ENCODE measurements at places on chromosomes 2 and 18. TPM values are rescaled to one million over a fixed set of nuclear protein-coding genes. Genes with fewer than 3 reads are reported as not detected.

MLPH gene
- polyA plus RNA-seq = 6.2 TPM

- no peak for DNase-seq
These were observed 251.2 kb downstream of the ZNF804A start for GRCh38 chr2:184849516-184849915.

SP140 gene
- polyA plus RNA-seq = 0.24 TPM

ZSWIM2 gene
- polyA plus RNA-seq = not detected

DNA sequence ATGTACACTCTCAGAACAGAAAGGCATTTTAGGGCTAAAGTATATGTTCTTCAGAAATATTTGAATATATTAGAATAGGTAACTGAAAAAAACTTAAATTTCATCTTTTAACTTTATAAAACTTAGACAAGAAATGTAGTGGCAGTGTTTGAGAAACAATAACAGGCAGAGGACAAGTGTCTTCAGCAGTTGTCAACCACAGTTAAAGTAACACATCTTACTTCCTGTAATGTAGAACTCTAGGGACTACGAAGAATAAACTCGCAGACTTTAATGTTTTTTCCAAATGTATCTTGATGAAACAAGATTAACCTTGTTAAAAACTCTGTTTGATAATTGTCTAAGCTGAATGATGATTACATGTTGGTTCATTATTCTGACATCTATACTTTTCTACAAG, 50.7 kb downstream of the RMDN2 start:
- DNase-seq = no peak

DNA sequence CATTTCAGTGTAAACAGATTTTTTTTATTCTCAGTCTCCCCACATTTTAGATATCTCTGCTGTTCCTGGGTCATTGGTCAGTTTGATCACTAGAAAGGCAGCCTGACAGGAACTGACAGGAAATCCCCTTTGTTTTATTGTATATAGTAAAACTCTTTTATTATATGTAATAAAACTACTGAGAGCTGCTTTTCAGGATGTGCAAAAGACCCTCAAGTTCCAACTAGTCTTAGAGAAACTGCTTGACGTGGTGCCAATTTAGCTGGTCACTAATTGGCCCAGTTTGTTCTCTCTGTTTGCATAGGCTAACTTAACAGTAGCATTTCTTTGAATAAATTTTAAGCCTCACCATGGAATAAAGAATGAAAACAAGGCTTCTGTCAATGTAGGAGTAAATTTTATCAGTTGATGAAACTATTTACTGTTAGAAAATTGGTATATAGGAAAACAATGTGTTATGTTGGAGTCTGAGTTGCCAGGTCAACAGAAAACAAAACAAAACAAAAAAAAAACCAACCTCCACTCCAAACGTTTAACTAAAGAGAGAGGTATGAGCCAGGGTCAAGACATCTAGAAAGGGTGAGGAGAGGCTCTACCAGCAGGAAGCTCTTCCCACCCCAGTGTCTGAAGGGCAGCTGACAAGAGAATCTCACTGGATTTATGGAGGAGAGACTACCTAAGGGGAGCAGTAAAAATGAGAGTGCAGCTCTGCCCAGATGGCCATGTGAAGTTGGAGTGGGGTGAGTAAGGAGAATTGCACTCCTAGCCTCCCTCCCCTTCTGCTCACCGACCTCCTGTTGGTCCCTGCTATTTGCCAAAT, 184.6 kb downstream of the ST6GAL2 start:
- peak; percentile 83 for DNase-seq

STARD6 gene
- 0.27 TPM for polyA plus RNA-seq

- DNase-seq = no peak
These were observed 213.5 kb downstream of the FSIP2 start for GRCh38 chr2:185952100-185952499.

- DNase-seq = no peak
These were observed 670.0 kb upstream of the PKDCC start for GRCh38 chr2:41377837-41378236.

DNA sequence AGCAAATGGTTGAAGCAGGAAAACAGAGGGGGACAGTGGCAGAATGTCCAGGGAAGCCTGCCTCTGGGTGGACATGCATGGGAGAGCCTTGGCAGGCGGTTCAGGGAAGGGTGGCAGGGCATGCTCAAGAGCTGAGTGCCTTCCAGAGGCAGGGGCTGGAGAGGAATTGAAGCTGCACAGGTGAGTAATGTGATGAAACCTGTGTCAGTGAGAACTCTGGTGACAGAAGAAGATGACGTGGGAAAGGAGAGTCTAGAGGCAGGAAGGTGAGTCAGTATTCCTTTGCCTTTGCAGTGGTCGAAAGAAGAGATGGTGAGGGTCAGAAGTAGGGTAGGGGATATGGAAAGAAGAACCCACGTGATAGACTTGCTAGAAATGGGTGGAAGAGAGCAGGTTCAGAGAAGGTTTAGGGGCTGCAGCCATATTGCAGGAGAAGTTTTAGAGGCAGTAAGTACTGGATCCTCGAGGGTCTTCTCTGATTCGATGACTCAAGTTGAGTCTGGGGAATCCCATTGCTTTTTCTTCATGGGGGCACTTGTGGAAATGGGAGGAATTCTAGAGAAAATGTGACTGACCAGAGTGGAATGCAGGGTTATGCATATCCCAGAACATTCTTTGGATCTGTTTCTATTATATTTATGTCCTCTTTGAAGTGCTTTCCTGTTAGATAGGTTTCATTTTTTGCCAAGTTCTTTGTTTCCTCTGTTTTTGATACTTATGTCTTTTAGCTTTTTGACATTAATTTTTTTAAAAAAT, 37.4 kb downstream of the TMEM87B start:
- DNase-seq = no peak

SERPINB4 gene
- 0.08 TPM for polyA plus RNA-seq

- DNase-seq = no peak
These were observed 57.7 kb downstream of the CD28 start for GRCh38 chr2:203763938-203764664.

RGPD3 gene
- polyA plus RNA-seq = 0.46 TPM

DNA sequence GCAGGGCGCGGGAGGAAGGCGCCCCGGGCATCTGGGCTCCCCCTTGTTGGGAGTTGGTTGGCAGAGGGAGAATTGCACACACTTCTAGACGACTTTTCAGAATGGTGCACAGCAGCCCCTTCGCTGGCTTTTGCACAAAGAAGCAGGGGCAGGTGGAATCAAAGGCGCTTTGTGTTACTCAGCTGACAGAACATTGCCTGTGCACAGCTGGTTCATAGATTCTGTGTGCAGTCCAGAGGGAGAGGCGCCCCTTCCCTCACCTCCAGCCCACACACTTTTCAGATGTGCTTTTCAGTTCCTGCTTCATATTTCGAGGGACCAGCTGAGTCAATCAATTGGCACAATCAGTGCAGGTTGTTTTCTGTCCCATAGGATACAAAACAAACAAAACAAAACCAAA, 348.4 kb upstream of the RAB12 start:
- DNase-seq = no peak

NAT8 gene
- polyA plus RNA-seq = 25.5 TPM
